ENCODE measurements at places on chromosomes 6 and 20.

DNA sequence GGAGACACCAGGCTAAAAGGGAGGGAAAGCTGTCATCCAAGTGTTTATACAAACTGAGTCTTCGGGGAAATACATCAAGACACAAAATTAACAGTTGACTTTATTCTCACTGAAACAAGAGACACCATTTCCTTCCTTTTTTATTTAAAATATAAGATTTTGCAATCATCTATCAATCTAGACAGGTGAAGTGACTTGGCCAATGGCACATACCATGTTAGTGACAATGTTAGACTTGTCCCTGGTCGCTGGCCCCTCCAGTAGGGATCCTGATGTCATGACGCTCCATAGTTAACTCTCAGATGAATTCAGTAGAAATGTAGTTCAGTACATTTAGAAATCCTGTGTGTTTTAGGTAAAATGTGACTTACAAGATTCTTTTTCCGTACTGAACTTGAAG is 2.9 kb downstream of the SASH1 start:
- DNase-seq: no peak

- no peak for DNase-seq
These were observed 48.7 kb upstream of the TAB2 start for GRCh38 chr6:149268768-149269167.

DNA sequence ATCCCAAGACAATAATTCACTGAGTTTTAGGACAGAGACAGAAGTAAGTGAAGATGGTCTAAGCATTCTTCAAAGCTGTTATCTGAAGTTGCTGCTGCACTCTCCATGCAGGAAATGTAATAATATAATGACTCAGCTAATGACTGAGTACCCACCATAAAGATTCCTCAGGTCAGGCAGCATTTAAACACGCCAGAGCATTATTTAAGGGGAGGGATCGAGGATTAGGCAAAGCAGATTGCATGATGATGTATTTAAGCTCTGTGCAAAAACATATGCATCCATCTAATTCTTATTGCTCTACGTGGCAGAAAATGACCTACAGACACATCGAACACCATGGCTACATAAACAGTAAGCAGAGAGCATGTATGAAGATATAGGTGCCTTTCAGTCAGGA is 216.4 kb downstream of the UNC5CL start:
- no peak for DNase-seq

DNA sequence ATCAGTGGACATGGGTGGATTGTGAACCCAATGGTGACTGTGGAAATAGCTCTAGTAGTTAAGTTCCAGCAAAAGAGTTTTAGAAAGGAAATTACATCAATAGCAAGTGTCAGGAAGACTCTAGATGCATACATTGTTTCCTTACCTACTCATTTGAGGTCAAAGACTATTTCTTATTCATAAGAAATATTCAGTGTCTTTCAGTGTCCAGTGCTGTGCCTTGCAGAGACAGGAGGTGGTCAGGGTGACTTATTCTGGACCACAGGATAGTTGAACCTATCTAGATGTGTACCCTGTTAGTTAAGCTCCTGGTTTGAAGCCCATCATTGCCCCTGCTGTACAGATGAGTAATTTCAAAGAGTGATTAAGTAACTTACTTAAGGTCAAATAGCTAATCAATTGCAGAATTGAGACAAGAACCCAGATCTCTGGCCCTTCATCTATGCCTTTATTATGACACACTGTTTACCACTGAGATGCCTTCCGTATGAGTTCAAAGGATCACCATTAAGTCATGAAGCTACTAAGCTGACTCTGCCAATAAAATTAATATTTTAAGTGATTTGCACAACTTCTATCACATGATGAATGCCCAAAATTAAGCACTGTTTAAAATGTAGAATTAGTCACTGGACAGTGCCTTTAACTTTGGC is 136.1 kb downstream of the PDSS2 start:
- DNase-seq: no peak

DNA sequence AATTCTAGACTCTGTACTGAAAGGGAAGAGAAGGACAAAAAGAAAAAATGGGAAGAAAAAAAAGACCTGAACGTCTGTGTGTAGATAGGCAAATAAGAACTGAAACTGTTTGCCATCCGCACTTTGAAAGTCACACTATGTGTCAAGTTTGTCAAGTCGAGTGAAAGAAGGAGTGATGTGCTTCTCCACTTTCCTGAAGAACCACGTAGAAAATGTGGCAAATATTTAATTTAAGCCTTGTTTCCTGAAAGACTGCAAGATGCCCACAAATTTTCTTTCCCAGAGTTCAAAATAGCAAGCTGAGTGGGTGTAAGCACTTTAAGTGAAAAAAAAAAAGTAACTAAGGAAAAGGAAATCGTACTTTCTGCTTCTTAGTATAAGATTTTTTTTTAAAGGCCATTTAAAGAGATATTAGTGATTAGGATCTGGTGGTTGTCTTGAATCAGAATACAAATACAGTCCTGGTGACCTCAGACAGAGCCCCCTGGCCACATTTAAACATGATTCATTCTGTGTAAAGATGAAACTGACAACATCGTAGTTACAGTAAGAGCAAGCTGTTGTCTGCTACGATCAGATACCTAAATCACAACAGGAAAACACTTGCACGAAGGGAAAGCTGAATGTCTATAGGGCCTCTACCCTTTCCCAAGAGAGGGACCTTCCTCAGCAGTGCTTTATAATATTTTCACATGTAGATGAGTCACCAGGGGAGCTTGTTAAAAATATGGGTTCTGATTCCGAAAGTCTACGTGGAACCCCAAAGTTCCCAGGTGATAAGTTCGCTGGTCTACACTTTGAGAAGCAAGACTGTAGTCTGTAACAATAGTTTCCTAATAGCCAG is 102.3 kb downstream of the HIVEP2 start:
- no peak for DNase-seq

- no peak for DNase-seq
These were observed 415.8 kb downstream of the PREX1 start for GRCh38 chr20:48411919-48412522.

GRCh38 chr20:2757969-2758368 is 42.5 kb downstream of the CPXM1 start:
- no peak for DNase-seq
